Bone marrow (tissue), 2 donors: ENCODE measurements at places on chromosomes 6 and 20.

- no peak for DNase-seq
Measured at GRCh38 chr20:23528867-23529431, 38.0 kb downstream of the CST8 start.

DNA sequence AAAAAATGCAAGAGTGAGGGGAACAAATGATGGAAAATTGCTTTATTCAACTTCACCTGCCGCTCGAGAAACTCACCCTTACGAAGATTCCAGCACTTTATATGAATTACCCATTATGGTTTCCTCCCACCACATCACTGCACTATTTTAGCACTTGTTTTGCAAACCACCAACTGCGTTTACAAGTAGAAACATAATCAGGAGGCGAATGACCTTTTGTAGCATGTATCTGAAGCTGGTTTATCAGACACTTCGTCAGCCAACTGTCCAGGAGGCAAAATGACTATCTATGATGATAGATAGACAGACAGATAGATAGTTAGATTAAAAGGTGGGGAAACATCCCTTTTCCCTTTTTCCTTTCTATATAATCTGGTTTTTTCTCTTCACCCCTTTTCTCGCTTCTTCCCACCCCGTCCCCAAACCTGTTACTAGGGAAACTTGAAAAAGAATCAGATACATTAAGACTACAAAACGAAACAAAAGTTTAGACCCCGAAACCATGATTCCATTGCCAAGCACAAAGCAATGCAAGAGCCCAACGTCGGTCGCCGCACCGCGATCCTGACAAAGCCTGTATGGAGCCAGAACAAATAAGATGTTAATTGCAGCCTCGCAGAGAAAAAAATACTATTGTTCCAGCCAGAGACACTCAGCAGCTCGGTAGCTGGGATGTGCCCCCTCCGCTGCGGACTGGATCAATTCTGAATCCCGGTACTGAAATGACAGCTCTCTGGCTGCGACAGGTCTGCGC, 933 bp upstream of the ADGRB3 start:
- no peak for DNase-seq

DNA sequence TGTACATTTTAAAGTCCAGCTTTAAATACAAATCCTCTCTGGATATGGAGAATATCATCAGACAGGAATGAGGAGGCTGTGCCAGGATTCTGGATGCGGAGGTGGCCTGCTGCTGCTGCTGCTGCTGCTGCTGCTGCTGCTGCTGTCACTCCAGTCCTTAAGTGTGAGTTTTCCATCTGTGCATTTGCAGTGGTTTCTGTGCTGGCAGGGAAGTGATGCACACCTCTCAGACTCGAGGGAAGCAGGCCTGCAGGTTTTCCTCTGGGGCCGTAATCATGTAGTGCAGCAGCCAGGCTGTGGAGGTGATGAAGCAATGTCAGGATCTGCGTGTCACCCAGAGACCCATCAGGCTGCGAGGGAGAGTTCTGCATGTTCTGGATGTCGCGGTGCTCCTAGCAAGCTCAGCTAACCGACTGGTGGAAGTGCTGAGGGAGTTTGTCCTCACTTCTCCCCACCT, 32.0 kb downstream of the CFAP61 start:
- DNase-seq = no peak

- no peak for DNase-seq
Measured at GRCh38 chr6:157226761-157227160, 96.6 kb downstream of the TMEM242 start.

DNA sequence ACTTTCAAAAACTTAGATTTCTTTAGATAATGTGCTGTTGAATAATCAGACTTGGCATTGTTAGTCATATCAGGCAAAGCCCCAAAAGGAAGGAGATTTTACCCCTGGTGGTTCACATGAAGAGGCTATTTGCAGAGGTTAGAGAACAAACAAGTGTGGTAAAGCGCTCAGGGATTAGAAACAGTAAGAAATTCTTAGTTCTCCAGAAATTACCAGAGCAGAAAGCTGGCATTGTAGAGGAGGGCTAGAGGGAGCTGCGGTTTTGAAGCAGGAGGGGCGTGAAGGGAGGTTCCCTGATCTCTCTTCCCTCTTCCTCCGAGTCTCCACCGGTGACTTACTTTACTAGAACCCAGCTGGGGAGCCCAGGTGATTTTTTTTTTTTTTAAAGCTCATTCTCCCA, 10.2 kb downstream of the MYO6 start:
- no peak for DNase-seq

GRCh38 chr6:37083243-37084138, 78.0 kb downstream of the FGD2 start:
- peak; percentile 83 for DNase-seq

DNA sequence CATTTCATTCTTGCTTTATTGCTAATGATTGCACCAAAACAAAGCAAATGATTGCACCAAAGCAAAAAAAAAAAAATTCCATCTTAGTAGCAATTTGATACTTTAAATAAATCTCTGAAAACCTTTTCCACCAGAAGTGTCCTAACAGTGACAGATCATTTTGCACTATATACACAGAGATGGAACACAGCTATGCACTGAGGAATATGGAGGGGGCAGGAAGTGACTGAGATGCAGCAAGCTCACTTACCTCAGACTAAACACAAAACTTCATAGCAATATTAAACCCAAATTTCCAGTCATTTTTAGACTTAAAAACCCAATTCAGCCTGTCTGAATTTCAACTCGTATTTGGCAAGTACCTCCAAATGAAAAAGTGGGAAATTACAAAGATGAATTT, 41.2 kb downstream of the HIVEP2 start:
- DNase-seq = no peak

GRCh38 chr6:82277686-82278085, 30.1 kb upstream of the IBTK start:
- no peak for DNase-seq

DNA sequence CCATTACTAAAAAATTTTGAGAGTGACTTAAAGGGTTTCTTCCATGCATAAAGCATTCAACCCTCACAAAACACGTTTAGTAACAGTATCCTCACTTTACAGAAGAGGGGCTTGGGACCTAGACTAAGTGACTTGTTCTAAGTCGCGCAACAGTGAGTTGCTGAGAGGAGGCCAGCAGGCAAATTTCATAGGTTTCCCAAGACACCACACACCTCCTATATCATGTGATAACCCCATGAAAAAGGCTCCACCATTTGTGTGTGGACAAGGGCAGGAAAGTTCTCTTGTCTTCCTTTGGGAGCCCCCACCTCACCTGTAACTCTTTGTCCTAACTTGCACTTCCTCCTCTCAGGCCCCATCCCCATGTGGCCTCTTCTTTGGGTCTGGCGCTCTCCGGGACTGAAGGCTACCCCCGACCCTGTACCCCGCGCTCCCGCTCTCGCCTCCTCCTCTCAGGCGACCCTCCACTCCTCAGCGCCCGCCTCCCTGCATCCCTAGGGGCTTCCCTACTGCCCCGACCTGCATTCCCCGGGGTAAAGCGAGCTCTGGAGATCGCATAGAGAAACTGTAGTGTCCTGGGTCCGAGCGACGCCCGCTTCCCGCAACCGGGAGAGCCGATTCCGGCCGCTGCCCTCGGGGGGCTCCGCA, 392 bp downstream of the PSMB8 start:
- DNase-seq = no peak

- no peak for DNase-seq
Measured at GRCh38 chr6:112640891-112641290, 293.8 kb downstream of the RFPL4B start.

GRCh38 chr20:49252556-49253350, 25.1 kb downstream of the ZNFX1 start:
- no peak for DNase-seq

DNA sequence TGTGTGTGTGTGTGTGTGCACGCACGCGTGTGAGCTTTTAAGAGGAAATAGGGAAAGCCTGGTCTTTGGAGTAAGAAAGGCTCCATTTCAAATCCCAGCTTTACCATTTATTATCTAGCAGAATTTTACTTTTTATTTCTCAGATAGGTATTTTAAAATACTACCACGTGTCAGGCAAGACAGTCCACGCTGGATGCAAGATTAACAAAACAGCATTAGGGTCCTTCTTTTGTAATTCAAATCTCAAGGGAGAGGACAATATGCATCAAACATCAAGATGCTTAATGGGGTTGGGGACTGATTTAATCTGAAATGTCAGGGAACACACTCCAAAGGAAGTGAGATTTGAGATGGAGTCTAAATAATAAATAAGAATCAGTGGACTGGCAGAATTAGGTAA, 768.8 kb downstream of the PHF3 start:
- no peak for DNase-seq

- DNase-seq = no peak
Measured at GRCh38 chr20:56592817-56593216, 36.3 kb upstream of the TFAP2C start.

- DNase-seq = no peak
Measured at GRCh38 chr6:101936516-101936915, 543.0 kb downstream of the GRIK2 start.

DNA sequence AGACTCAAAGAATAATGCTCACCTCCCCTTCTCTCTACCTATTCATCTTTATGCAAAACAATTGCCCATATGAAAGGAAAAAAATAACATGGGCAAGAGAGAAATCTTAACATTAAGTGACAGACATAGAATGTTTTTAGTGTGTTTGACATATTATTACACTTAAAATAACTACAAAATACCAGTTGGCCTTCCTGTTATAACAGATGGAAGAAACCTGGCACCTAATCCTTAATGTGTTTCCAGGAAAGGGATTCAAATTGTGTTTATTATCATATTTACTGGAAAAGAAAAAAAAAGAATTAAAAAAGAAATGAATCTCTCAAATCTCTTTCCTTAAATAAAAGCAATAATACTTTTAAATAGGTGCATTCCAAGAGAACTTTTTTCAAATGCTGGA, 158.6 kb downstream of the LAMP5 start:
- no peak for DNase-seq

DNA sequence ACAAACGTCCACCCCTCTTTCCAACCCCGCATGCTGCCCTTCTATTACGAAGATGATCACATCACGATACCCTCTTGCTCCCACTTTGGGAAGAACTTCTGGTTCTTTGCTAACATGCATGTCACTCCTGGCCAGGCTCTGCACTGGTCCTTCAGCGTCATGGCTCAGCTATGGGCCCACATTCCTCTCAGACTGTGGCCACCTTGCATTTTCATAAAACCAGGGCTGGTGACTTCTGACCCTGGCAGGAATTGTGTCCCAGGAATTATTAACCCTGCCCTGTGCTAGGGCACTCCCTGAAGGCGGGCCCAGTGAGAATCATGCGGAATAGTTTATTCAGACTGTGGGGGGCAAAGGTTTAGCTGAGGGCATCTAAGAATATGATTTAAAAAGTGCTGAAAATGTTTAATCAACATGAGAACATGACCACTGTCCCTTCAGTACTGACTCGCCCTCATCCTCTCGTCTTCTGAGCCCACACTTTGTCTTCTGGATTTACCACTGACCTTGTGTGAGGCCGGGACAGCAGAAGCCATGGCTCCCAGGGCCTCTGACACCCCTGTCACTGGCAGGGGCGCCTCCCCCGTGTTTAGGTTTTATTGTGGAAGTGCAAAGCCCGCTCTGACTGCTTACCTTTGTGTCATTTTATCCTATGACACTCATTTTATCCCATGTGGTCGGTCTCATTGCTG, 38.1 kb upstream of the THBS2 start:
- DNase-seq = no peak

- no peak for DNase-seq
Measured at GRCh38 chr6:71852948-71853347, 33.4 kb upstream of the RIMS1 start.

DNA sequence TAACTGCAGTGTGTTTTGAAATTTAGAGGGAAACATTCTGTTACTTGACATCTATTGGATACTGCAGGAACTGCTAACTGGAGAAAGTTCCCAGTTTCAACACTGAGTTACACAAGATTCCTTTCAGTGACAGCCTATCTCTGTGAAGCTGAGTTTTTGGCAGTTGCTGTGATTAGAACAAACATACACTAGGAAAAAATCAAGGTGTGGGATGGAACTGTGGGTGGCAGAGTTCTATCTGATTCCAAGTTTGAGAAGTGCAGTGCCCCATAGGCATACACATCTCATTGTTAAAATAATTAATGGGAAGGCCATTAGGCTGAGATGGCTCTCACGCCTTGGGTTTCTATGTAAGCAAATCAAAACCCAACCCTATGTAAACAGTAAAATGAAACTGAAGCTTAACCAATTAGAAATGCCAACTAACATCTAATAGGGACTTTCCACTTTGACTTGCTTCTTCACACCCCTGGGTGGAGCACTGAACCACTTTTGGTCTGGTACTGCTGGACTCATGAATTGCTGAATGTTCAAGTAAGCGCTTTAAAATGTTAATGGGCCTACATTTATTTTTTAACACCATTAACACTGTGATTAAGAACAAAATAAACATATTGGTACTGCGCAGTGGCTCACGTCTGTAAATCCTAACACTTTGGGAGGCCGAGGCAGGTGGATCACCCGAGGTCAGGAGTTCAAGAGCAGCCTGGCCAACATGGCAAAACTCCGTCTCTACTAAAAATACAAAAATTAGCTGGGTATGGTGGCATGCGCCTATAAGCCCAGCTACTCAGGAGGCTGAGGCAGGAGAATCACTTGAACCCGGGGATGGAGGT, 55.2 kb upstream of the TBC1D7 start:
- DNase-seq = no peak

DNA sequence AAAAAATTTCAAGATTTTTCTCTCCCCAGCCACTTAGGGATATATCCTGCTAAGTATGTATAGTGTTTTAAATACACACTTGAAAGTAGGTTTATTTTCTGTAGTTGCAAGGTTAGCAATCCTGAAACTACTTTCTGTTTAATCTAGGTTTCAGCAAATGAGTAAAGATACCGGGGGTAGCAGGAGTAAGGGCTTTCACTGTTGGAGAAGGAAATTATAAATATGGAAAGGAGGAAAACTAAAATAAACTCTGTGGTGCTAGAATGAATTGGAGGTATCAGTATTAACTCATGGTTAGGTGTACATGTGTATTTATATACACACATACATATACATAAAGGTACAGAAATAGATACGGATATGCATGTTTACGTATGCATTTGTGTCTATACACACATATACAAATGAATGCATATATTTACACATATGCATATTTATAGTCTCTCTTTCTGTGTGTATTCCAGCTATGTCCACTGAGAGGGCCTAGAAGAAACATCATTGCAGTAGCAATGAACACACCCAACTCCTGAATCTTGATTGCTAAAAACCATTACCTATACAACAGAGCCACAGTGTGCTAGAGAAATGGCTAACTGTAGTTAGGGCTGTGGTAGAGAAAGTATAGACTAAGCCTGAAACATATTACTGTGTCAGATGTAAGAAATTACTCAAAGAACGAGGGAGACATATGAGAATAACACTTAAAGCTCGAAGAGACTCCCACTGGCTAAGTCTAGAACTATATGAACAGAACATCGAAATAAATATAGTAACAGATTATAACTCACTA, 95.9 kb upstream of the EMILIN3 start:
- DNase-seq = no peak

GRCh38 chr6:28081486-28081751, 1.1 kb downstream of the ZNF165 start:
- peak; percentile 35 for DNase-seq

DNA sequence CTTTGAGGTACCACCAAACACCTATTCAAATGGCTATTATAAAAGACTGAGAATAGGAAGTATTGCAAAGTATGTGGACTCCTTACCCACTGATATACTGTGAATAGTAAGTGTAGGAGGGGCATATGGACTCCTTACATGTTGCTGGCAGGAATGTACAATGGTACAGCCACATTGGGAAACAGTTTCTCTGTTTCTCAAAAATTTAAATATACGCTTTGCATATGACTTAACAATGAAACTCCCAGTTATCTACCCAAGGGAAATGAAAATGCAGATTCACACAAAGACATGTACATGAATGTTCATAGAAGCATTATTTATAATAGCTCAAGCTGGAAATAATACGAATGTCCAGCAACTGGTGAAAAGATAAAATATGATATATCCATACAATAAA, 5.5 kb upstream of the ENPP1 start:
- DNase-seq = no peak
